Stimulated activated CD4-positive, alpha-beta T cell treated with anti-CD3 and anti-CD28 coated beads, Interleukin-1b, Interleukin-23, amount 100 ng/mL, for 24 hours (primary cell): ENCODE measurements at places on chromosomes 5 and 9.

DNA sequence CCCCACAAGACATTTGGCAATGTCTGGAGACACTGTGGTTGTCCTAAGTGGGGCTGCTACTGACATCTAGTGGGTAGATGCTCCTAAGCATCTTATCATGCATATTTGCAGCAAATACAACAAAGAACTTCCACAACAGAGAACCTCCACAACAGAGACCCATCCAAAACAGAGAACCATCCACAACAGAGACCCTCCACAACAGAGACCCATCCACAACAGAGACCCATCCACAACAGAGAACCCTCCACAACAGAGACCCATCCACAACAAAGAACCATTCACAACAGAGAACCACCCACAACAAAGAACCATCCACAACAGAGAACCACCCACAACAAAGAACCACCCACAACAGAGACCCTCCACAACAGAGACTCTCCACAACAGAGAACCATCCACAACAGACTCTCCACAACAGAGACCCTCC, 32.8 kb downstream of the ARPC5L start:
- no peak for DNase-seq

- DNase-seq, result no peak
Measured at GRCh38 chr5:60810438-60811085, 33.5 kb downstream of the ELOVL7 start.

- no peak for DNase-seq
Measured at GRCh38 chr9:81566074-81566698, 123.2 kb downstream of the TLE1 start.

DNA sequence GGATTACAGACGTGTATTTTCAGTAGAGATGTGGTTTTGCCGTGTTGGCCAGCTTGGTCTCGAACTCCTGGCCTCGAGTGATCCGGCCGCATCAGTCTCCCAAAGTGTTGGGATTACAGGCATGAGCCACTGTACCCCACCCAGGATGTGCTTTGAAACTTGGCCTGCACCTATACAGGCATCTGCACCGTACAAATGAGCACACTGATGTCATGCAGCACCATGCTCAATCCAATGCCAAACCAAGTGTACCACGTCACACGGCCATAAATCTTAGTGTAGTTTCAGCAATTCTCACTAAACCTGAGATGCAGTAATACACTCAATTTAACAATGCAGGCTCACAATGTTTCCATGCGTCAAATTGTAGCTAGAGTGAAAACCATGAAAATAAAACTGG, 6.3 kb downstream of the NSUN2 start:
- DNase-seq, result no peak

- DNase-seq, result no peak
Measured at GRCh38 chr9:127166651-127167524, 44.5 kb upstream of the ANGPTL2 start.

DNA sequence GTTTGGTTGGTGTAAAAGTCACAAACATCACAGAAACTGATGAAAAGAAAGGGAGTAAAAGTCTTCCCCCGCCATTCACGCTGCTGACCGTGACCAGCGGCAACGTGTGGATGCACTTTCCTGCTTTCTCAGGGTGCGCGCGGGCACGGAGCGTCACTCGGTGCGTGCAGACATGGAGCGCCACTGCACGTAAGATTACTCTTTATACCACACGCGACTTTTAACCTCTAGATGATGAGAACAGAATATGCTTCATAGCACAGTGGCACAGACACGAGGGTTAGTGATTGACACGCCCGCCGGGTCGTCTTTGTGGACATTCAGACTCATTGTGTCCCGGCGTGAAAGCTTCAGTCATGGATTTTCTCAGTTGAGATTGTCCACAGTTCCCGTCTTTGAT, 15.7 kb downstream of the CEP72 start:
- DNase-seq, result no peak

GRCh38 chr9:86351880-86352279, 2.3 kb downstream of the TUT7 start:
- no peak for DNase-seq

GRCh38 chr9:36862206-36863145, 171.6 kb downstream of the PAX5 start:
- no peak for DNase-seq

DNA sequence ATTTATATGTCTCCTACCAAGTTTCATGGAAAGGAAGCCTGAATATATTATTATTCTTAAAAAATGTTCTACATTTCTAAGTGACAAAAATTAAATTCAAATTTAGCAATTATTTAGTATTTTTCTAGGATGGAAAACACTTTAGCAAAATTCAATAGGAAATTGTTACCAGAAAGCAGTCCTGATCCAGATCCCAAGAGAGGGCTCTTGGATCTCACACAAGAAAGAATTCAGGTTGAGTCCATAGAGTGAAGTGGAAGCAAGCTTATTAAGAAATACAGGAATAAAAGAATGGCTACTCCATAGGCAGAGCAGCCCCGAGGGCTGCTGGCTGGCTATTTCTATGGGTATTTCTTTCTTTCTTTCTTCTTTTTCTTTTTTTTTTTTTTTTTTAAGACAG, 44.7 kb downstream of the LRRC70 start:
- no peak for DNase-seq

DNA sequence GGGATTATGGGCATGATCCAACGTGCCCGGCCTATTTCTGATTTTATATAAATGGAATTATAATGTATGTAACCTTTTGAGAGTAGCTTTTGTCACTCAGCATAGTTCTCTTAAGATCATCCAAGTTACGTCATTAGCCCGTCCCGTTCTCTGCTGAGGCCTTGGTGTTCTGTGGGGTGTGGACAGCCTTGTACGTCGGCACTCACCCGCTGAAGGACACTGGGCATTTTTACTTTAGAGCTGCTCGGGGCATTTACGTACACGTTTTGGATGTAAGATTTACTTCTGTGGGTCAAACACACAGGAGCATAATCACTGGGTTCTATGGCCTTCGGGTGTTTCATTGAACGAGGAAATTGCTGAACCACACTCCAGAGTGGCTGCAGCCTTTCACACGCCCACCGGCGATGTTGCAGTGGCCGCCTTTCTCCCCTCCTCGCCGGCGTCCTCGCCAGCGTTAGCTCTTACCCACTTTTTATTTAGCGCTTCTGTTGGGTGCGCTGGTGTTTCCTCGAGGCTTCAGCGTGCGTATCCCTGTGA, 101.8 kb downstream of the EHMT1 start:
- no peak for DNase-seq

GRCh38 chr9:100579665-100580064, 1.8 kb downstream of the CAVIN4 start:
- DNase-seq, result no peak

GRCh38 chr9:89760123-89760522, 155.3 kb downstream of the GADD45G start:
- no peak for DNase-seq

DNA sequence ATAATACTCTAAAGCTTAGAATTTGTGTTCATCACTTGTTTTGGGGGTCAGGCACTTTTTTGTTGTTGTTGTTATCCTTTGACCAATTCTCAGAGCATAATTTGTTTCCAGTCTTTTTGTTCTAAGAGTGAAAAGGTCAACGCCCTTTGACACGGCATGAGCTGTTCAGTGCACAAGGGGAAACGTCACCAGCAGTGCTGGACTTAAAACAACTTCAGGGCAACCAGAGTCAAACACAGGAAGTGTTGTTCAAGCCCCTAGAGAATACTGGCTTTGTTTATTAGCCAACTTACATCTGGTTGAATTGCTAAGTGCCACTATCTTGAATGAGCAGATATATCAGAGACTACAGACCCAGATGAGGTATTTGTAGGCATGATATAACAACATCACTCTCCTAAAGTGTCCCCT, 368.9 kb downstream of the TMEM161B start:
- no peak for DNase-seq

DNA sequence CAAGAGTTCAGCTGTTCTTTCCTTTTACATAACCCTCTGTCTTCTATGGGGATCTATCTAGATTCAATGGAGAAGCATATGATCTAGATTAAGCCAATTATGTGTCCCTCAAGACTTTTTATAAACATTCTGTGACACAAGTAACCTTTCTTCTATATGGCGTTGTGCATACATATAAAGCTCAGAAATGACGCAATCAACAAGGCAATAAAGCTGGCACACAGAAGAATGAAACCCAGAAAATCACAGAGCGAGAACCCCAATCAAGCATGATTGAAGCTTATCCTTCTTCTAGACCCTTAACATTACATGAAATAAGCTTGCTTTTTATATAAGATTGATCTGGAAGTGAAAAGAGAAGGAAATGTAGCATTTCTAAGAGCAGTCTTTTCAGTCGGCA, 178.9 kb downstream of the DMRTA1 start:
- no peak for DNase-seq

DNA sequence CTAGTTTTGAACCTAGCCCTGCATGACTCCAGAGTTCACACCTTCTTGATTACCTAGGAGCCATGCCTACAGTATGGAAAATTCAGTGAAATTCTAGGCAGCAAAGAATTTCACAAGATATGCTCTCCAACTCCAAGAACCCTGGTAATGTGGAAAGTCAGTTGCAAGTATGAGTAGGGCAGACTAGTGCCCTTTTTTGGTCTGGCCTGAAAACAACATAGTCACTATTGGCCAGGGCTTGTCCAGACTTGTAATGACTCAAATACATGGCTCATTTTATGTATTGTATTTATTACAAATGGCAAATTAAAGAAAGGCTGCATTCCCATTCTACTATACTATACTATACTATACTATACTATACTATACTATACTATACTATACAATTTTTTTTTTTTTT, 160.4 kb downstream of the ESM1 start:
- DNase-seq, result no peak
